Stimulated activated CD4-positive, alpha-beta T cell treated with anti-CD3 and anti-CD28 coated beads, Interleukin-1b, Interleukin-23, amount 100 ng/mL, for 1 hour (primary cell): ENCODE measurements at places on chromosomes 2 and 18.

DNA sequence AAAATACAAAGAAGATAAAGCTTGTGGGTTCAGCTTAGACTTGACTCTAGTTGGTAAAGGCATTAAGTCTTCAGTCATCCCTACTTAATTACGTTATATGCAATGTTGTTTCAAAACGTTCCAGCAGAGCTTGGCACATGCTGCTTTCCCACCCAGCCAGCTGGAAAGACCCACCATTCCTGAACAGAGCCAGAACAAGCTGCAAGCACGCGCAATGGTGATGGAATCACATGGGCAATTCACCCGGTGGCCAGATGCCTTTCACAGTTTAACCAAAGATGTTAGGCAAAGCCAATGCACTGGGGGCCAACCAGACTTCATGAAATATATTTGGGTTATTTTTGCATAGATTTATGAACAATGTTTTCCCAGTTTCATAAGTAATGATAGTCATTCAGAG is 123.4 kb upstream of the CDH20 start:
- no peak for DNase-seq

GRCh38 chr2:221569425-221569845 is 2.7 kb downstream of the EPHA4 start:
- no peak for DNase-seq

- DNase-seq: no peak
These were observed 62.6 kb downstream of the TMEM131 start for GRCh38 chr2:97932975-97933662.

GRCh38 chr2:101127319-101128056 is 23.7 kb downstream of the TBC1D8 start:
- DNase-seq: no peak

GRCh38 chr2:141767691-141768090 is 363.1 kb downstream of the LRP1B start:
- DNase-seq: no peak

DNA sequence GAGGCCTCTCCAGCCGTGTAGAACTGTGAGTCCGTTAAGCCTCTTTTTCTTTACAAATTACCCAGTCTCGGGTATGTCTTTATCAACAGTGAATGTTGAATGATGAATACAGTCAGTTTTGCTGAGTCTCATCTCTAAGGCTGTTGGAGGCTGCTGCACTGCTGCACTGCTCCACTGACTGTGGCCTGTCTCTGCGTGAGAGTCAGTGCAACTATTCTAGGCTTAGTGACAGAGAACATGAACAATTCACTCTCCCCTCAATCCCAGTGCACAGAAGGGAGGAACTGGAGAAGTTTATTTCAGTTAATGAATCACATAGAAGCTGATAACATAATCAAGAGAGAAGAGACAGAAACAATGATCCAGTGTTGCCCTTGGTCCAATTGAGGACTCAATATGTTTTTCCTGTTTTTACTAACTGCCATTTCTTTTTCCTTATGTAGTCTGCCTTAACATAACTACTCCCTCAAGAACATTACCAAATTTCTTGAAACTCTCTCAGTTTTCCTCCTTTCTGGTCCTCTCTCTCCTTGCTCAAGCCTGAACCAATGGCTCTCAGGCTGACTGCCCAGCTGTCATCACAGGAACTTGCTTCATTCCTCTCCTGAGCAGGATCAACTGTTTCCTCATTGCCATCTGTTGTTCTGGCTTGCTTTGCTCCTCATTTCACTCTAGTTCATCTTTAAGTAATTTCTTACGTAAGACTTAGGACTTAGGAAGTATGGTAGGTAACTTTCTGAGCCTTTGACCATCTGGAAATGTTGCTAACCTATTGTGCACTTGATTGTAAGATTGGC is 483.2 kb downstream of the METTL4 start:
- no peak for DNase-seq

DNA sequence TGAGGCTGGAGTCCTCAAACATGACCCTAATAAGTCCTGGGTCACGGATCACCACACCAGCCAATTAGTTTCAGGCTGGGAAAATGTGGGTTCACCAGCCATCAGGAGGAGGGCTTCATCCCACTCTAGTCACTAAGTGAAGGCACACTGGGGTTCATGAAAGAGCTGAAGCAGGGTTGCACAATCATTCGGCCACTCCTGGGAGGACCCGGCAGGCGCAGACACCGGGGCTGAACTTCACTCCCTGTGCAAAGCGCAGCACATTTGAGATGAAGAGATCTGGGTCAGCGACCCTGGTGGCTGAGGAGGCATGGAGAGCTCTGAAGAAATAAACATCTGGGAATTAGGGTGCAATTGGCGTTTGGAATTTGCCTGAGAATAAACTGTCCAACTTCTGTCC is 684.4 kb upstream of the SALL3 start:
- DNase-seq: no peak

DNA sequence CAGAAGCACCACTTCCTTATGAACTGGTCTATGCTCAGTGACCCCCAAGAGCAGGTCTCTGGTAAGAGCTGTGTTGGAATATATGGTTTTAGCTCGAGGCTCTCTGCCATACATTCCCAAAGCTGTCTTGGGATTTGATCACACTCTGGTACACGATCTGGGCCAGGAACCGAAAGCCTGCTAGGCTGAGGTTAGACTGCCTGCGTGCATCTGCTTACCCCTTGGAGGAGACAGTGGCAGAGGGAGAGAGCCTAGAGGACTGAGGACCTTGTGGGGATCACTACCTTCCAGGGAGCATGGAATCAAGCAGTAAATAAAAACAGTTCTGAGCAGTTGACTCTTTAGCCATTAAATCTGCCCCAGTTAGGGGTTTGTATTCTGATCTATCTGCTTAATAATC is 63.7 kb downstream of the ZNF532 start:
- no peak for DNase-seq

- DNase-seq: no peak
These were observed 142.9 kb upstream of the IL1R2 start for GRCh38 chr2:101848769-101849410.

DNA sequence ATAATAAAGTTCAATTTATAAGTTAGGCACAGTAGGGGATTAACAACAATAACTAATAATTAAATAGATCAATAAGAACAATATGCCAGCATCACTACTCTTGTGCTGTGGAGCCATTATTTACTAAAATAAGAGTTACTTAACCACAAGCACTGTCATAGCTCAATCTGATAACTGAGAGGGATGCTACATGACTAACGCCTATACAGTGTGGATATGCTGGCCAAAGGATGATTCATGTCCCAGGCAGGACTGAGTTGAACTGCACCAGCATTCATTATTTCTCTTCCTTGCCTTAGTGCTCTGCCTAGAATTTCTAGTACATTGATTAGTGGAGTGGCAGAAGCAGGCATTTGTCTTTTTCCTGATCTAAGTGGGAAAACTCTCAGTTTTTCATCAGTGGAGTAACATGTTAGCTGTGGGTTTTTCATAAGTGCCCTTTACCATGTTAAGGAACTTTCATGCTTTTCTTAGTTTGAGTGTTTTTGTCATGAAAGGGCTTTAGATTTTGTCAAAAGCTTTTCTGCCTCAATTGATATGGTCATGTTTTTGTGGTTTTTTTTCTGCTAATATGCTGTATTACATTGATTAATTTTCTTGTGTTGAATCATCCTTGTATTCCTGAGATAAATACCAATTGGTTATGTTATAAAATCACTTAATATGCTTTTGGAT is 21.7 kb downstream of the KIAA1328 start:
- DNase-seq: no peak

DNA sequence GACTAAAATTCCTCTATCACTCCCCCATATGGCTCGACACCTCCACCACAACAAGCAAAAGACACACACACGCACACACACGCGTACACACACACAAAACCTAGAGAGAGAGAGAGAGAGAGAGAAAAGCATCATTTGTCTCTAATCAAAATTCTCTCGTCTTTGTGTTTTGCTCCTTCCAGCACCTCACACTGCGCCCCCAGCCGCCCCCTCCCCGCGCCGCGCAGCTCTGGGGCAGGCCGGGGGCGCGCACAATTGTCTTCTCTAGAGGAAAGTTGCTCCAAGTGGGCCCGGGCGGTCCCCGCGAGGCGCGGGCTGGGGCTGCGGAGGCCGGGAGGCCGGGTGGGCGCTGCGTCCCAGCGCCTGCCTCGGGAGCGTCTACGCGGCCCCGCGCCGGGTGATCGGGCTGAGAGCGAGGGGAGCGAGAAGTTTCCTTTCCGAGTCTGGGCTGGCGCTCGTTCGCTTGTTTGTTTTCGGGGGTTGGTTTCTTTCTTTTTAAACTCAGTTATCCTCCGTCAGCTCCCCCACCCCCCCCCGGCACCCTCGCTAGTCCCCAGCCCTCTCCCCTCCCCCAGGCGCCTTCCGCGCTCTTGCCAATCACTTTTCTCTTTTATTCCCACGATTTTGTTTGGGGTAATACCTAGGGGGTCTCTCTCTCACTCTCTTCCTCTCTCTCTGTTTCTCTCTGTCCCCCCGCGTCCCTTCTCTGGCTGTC is 4.1 kb downstream of the ZEB2 start:
- DNase-seq: no peak

- no peak for DNase-seq
These were observed 460 bp upstream of the SEMA4F start for GRCh38 chr2:74653589-74653984.

DNA sequence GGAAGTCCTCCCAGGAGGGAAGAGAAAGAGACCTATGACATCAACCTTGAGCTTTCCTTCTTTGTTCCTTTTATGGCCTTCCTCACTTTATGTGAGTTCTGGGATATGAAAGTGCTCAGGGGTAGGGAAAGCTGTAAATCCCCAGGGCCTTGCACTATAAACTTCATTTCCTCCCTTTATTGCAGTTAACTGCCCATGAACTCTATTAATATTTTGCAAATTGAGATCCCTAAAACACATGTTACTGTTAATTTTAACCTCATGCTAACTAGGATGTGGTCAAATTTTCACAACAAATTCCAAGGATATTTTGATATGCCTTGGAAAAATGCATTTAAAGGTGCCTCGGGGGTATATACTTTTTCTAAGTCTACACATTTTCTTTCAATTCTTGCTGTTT is 359.9 kb downstream of the OSR1 start:
- DNase-seq: no peak

DNA sequence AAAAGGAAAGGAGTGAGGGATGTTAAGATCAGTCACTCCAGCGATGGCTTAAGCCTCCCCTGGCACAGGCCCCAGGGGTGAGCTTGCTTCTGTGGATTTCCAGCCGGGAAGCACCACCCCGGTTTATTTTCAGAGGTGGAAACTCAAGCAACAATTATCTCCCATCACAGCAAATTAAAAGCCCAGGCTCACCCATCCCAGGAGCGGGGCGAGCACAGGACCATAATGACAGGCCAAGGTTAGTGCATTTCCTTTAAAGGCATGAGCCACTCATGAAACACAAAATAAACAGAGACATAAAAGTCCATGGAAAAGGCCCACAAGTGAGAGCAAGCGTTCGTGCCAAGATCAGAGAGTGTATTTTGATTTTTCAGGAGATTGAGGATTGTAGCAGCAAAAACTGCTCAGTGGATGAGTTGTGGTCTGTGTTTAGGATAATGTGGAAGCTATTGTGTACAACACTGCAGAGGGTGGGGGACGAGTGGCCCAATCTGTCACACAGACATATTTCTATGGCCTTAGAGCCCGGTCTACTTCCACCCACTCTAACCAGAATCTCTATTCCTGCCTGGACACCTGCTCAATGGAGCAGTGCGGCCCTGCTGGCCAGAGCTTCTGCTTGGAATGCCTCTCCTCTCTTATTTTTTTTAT is 111.4 kb upstream of the CDC42EP3 start:
- DNase-seq: no peak

- no peak for DNase-seq
These were observed 815.1 kb downstream of the CPS1 start for GRCh38 chr2:211371465-211371864.

GRCh38 chr2:16071039-16071864 is 130.9 kb downstream of the MYCN start:
- no peak for DNase-seq

DNA sequence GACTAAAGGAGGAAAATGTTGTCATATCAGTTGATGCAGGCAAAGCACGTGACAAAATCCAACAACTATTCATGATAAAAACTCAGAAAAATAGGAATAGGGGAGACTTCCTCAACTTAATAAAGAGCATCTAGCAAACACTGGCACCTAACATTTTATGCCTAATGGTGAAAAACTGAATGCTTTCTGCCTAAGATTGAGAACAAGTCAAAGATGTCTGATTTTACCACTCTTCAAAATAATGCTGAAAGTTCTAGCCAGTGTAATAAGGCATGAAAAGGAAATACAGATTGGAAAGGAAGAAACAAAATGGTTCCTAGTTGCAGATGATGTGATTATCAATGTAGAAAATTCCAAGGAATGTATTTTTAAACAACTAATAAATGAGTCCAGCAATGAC is 58.4 kb downstream of the SMAD4 start:
- no peak for DNase-seq

DNA sequence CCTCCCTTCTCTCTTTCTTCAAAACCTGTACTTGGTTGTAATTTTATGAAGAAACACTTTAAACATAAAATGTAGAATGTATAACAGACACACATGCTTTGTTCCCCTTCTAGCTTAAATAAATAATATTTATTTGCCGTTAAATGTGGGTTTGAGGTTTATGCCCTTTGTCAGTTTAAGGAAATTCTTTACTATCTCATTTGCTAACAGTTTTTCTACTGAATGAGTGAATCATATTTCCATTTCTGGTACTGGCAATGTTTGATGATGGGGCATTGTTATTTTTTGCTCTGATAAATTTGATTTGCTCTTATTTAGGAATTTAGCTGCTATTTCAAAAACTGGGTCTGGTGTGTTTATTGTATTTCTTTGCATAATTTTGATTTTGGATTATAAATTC is 555.6 kb downstream of the CCDC85A start:
- DNase-seq: no peak

- DNase-seq: no peak
These were observed 120.2 kb downstream of the MEIS1 start for GRCh38 chr2:66555091-66555490.

DNA sequence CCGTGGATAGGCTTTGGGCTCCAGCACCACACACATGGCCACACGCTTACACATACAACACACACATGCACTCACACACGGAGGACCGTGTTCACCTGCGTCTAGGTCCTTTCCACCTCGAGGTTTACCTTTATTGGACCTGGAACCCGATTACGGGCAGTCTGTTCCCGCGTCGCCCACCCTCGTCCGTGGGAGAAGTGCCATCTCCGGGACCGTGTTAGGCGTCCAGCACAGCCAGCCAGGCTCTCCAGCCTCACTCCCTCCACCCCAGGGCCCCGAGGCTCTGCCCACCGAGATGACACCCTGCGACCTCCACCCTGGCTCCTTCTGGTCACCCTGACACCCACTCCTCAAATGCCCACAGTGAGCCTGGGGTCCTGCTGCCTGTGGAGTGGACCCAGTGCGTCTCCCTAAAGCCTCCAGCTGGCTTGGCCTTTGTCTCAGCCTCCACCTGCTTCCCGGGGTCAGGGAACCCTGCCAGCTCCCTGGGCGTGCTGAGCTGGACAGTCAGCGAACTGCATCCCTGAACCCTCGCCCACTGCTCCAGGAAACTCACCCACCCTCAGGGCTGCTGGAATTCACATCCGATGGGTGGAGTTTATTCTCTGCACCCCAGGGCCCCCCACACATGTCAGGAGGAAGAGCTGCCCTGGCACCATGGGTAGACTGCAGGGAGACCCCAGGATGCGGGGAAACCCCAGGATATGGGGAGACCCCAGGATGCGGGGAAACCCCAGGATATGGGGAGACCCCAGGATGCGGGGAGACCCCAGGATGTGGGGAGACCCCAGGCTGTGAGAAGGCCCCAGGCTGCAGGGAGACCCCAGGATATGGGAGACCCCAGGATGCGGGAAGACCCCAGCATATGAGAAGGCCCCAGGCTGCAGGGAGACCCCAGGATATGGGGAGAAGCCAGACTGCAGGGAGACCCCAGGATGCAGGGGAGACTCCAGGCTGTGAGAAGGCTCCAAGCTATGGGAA is 33.0 kb downstream of the ADI1 start:
- no peak for DNase-seq
